ENCODE measurements at places on chromosomes 5 and 9.

DNA sequence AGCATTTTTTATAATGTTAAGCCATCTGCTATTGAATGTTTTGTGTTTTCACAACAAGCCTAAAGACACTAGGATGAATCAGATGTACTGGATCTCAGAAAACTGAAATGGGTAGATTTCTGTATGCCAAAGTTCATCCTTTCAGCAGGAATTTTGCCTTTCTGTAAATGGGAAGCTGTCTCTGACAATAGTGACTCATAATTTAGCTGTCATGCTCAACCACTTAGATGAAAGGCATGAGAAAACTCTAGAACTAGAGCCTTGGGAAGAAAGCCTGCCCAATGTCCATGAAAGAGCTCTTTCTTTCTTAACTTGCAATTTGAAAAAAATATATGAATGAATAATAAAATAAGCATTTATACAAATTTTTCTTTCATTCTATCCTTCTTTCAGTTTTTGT lies 616.0 kb upstream of the EDIL3 start:
- no peak for DNase-seq

GRCh38 chr9:20023210-20023905 lies 234.5 kb upstream of the SLC24A2 start:
- no peak for DNase-seq

- DNase-seq = no peak
Measured at GRCh38 chr9:22285066-22285465, 161.6 kb upstream of the DMRTA1 start.

DNA sequence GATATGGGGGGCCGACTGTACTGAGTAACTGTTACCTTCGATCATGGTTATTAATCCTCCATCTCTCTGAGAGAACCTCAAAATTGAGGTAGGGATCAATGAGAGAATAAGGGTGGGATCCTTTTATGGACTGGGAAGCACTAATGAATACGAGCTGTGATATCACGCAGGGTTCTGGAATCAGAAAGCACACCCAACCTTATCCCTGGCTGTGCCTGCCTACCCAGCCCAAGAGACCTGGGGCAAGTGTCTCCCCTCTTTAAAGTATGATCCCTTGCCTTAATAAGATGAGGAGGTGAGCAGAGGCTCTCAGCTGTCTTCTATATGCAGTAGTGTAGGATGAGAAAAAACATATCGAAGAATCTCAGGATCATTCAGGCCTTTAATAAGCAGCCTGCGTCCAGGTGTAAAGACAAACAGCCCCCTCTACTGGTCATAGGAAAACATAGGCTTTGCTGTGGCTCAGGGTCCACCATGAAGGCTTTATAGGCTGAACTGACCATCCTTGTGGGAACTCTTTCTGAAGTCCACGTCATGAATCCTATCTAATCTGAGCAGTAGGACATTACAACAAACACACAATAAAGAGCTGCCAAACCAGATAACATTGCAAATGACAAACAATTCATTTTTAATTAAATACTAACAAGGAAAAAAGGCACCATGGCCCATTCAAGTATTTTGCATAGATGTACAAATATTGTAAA lies 16.8 kb downstream of the NIPAL4 start:
- DNase-seq = peak; percentile 52

DNA sequence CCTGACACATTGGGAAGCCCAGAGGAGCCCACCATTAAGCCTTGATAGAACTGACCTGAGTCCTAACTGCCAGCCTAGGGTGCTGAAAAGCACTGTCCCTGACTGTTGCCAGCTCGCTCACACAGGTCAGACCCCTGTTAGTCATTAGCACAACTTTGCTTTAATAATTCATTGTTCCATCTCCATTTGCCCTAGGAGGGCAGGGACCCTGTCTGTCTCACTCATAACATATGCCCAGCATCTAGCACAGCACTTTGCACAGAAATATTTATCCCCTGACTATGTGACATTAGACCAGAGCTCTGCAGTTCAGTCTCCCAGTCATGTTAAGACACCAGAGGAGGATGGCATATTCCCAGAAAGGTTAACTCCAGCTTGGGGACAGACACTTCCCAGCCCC lies 61.8 kb upstream of the STXBP1 start:
- no peak for DNase-seq

DNA sequence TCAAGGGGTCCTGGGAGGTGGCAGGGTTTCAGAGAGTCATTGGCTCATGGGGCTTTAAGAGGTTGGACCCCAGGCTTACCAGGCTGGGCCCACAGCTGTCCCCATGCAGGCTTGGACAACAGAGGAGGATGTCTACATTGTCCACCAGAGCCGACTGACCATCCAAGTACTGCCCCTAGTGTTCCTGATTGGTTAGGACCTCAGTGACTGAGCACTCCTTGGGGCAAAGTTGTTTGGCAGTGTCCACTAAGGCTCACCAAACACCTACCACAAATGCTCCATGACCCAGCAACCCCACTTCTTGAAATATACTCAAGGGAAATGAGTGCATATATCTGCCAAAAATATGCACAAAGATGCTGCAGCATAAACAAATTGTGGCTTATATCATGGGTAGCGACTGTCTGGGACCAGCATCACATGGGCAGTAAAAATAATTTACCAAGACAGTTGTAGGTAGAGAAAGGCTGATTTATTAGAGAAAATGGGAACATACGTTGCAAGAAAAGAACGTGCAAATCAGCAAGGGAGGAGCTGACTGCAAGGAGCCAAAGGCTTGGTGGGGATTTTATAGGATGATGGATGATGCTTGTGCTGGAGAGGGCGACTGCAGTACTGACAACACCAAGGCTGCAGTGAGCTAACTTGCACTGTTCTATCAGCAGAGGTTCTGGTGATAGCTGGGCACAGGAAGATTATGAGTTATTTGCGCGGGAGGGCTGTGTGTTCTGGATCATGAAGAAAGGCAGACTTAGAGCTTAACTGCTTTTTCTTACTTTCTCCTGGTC lies 265.2 kb downstream of the GADD45G start:
- no peak for DNase-seq

DNA sequence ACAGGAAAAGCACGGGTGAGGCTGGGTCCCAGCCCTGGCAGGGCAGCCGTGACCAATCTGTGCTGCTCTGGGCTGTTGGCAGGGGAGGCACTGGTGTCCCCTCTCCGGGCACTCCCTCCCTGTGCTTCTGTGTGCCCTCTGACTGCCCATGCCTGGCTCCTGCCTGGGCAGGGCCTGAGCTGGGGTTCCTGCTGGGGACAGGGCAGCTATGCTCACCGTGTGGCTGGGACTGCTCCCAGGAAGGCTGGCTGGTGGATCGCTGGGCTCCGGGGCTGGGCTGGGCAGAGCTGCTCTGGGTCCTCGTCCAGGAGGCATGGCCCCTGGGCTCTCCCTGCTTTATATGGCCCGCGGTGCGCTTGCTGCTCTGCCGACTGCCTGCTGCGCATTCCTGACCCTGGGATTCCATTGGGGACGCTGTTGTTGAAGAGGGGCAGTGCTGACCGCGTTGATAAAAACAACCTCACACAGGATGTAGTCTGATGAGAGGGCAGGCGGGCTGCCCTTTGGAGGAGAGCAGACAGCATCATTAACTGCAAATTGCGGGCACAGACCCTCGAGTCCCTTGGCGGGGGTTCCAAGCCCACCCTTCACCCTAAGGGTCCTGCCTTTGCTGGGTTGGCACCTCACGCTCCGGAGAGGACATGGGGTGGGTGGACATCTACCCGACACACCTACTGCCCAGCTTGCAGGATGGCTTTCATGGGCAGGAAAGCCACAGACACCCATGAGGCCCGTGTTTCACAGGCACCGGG lies 955 bp downstream of the QRFP start:
- no peak for DNase-seq

DNA sequence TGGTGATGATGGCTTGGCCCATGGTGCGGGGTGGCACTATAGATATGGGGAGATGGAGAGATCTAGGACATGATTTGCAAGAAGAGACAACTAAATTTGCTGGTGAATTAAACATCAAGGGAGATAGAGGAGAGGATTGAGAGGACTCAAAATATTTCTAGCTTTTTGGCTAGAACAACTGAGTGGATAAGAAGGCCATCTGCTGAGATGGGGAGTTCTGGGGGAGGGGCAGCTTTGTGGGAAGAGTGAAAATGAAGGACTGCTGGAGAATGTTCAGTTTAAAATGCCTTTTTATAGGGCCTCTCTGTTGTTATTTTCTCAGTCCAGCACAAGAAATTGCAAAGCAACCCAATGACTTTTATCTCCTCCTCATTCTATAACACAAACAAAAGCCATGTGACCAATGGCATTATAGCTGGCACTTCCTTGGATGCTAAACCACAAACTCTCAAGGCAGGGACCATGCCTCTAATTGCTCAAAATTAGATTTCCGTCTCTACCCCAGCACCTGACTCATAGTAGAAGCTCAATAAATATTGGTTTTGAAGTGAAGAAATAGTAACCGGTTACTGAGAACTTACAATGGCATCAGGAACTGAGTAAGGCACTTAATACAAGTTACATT lies 29.8 kb downstream of the JAKMIP2 start:
- no peak for DNase-seq

DNA sequence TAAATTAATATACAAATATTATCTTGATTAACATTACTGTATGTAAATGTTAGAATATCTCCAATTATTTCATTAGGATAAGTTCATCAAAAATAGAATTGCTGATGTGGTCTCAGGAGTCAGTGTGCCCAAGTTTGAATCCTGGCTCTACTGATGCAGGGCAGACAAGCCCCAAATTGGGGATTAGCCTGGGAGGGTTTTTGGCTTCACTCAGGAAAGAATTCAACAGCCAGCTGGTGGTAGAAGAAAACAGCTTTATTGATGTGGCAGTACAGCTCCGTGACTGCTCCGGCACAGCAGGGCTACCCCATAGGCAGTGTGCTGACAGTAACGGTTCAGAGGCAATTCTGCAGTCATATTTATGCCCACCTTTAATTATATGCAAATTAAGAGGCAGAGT lies 32.5 kb downstream of the COL27A1 start:
- DNase-seq = no peak

GRCh38 chr5:119063579-119064379 lies 7.1 kb upstream of the DMXL1 start:
- no peak for DNase-seq
